ENCODE measurements at places on chromosomes 3 and 15.

DNA sequence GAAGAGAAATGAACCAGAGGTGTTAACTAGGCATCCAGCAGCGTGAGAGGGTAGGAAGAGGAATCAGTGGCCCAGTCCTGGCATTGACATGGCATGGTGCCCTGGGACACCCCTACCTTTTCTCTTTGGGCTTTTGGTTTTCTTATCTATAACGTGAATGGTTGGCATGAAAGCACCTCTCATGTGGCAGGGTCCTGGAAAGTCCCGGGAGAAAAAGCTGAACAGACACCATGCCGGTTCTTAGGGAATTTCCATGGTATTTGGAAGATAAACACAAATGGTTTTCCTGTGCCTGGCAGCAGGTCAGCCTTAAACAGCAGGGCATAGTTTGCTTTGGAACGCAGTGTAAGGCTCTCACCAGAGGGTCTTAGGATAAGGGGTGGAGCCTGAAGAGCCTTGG lies 15.4 kb downstream of the ARNT2 start:
- no peak for DNase-seq

DNA sequence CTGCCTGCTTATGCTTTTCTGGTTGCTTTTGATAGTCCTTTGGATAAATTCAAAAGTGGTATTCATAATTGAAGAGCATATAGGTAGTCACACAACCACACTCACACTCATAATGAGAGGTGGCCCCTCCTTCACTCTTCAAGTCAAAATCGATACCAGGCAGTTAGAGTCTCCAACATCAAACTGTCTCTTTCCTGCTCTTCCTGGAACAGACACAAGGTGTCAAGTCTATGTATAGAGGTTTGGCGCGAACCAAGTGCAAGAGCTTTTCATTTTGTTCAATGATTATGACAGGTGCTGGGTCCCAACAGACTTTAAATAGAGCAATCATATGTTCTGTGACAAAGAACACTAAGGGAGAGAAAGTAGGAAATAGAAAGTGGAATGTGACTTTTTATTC lies 29.9 kb upstream of the RGMA start:
- no peak for DNase-seq

- DNase-seq: no peak
Observed at GRCh38 chr15:70437882-70438451, 325.4 kb downstream of the UACA start.

DNA sequence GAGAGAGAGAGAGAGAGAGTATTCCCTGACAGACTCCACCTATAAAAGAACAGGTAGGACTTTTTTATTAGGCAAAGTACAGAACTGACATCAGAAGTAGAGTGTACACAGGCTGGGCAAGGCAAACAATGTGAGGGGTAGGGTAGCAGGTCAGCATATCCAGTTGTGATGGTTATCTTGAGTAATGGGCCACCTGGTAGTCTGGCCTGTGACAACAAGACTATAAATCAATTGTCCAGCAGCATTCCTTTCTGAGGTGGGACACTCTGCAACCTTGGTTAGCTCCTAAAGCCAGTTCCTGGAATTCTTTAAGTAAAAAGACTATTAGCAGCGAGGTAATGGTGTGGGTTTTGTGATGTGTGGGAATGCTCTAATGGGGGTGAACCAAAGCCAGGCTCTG lies 14.9 kb upstream of the TMCC1 start:
- no peak for DNase-seq

DNA sequence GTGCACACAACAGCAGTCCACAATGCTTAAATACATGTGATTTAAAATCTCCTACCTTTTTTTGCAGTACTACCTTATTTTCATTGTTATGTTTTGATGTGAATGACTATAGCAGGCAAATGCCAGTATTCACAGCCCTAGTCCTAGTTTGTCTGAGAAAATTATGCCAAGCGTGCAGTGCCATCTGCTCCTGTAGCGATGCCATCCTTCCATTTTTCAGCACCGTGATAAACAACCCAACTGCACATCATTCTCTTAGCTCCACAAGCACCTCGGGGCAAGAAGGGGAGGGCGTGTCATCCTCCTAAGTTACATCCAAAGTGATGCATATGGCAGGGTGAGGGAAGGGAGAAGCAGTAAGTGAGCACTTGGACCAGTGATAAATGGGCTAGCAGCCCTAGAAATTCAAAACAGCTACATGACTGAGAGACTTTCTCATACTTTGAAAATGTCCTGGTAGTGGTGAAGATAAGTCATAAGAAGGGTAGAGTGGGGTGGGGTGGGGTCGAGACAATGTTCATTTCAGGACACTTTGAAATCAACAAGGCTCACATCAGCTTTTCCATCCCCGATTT lies 198.8 kb downstream of the LSAMP start:
- DNase-seq: no peak
